Choroid plexus epithelial cell (primary cell): ENCODE measurements at places on chromosomes 3 and 15.

GRCh38 chr3:43233062-43233461, 53.3 kb upstream of the SNRK start:
- no peak for DNase-seq

DNA sequence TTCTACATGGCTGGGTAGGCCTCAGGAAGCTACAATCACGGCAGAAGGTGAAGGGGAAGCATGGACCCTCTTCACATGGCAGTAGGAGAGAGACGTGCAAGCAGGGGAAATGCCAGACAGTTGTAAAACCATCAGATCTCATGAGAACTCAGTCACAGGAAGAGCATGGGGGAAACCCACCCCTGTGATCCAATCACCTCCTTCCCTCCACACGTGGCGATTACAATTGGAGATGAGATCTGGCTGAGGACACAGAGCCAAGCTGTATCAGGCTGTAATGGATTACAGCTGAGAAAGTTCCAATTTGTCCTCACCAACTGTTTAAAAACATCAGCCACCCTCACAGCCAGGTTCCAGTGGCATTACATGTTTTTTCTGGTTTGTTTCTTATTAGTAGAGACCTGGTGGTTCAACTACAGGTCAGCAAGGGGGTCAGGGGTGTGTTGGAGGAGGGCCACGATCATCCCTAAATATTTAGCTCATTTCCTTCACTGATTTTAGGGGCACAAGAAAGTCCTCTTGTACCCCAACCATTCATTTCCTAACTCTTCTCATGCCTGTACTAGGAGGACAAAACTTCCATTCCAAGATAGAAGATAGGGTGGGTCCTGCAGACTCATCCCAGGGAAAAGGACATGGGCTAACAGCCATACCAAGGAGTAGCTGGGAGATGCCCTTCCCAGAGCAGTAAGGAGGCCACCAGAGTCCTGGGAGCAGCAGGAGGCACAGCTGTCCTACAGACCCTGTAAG, 54.4 kb downstream of the ANXA2 start:
- peak; percentile 55 for DNase-seq

GRCh38 chr3:155641956-155642355, 102.9 kb downstream of the PLCH1 start:
- DNase-seq = no peak

GRCh38 chr3:169998668-169999131, 32.1 kb downstream of the SEC62 start:
- peak; percentile 90 for DNase-seq

- no peak for DNase-seq
These were observed 62.6 kb upstream of the ATP11B start for GRCh38 chr3:182730675-182731042.
